ENCODE measurements at places on chromosomes 7 and 10.

- DNase-seq: no peak
Measured at GRCh38 chr7:121081327-121081936, 92.9 kb downstream of the CPED1 start.

DNA sequence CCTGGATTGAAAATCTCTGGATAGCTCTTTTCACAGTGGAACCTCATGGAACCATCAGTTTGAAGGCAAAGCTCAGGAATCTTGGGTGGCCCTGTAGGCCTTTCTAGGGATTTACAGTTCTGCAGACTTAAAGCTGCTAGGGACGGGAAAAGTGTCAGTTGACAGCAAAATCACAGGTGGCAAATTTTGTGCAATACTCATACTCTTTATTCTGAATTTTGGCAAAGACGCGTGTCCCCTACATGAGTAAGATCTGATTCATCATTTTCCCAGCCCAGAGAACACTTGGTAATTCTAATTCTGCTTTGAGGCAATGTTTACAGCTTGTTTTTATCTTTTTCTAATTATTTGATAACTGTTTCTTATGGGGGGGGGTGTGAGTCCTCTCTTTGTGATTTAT is 3.6 kb downstream of the LRRC17 start:
- no peak for DNase-seq

DNA sequence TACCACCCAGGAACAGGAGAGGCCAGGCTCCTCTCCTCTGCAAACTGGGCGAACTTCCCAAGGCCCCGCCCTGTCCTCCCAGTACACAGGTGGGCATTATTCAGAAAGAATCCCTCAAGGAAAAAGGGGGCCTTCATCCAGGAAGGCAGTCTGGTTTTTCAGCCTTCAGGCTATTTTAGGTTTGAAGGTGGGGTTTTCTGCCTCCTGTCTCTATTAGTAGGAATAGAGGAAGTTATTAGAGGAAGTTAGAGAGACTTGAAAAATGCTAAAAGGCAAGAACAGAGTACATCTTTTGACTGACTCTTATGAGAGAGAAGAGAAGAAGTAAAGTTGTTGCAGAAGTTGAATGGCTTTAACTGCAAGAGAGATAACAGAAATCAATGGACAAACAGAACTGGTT is 250.9 kb upstream of the SORCS1 start:
- no peak for DNase-seq

DNA sequence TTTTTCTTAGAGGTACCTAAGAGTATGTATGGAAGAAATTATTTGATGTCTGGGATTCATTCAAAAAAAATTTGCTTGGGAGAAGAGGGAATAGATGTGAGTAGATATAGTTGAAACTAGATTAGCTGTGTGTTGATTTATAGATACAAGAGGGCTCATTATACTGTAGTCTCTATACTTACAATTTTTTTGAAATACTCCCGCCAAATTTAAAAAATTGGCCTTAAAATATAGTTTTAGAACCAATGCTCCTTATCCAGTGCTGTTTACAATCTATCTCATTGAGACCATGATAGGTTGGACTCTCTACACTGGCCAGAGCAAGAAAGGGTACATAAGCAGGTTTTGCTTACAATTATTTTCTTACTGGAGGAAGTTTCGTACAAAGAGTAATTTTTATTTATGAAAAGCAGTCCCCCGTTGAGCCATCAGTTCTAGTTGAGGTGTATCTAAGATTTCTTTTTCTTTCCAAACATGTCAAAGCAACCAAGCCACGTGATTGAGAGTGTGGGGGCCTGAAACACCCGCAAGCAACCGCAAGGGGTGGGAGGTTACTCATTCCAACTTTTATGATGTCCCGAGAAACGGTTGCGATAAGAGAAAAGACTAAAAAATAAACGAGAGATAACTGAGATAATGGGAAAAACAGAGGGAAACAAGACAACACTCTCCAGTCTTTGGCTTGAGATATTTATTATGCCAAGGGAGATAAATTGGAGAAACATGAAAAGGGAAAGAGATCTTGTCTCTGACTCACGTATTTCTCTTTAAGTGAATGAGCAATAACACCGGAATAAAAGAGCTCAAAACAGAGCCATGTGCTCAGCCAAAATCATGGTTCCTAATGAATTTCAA is 729.2 kb downstream of the LRMDA start:
- no peak for DNase-seq

GRCh38 chr10:4117604-4118003 is 332.6 kb upstream of the KLF6 start:
- no peak for DNase-seq

GRCh38 chr10:1829712-1830111 is 92.4 kb upstream of the ADARB2 start:
- no peak for DNase-seq

GRCh38 chr10:126337251-126337810 is 50.9 kb downstream of the ADAM12 start:
- DNase-seq: no peak

DNA sequence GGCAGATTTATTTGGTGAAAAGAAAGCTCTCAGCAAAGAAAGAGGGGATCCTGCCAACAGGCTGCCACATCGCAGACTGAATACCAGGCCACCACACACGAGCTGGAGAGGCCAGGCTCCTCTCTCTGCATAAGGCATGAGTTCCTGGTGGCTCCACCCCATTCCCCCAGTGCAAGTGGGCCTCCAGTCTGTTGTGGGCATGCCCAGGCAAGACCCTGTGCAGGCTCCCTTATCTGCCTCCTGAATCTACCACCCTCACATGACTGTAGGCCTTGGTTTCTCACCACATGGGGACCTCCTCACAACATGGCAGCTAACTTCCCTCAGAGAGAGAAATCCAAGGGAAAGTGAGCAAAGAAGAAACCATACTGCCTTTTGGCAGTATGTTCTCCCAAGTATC is 26.7 kb upstream of the CUL1 start:
- no peak for DNase-seq

- DNase-seq: no peak
Measured at GRCh38 chr7:151769188-151769821, 107.6 kb downstream of the PRKAG2 start.

DNA sequence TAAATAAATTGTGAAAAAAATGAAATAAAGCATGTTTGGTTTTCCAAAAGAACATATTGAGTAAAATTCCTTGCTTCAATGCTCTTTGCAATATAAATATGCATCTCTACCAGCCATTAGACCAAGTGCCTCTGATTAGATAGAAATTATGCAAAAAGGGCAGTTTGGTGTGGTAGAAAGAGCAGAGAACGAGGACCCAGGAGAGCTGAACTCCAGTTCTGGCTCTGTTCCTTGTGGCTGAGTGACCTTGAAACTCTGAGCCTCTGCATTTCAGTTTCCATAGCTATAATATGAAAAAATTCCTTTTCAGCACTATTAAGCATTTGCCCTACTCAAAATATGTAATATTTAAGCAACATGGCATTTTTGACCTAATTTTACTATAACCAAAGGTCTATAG is 36.5 kb downstream of the COL1A2 start:
- no peak for DNase-seq

DNA sequence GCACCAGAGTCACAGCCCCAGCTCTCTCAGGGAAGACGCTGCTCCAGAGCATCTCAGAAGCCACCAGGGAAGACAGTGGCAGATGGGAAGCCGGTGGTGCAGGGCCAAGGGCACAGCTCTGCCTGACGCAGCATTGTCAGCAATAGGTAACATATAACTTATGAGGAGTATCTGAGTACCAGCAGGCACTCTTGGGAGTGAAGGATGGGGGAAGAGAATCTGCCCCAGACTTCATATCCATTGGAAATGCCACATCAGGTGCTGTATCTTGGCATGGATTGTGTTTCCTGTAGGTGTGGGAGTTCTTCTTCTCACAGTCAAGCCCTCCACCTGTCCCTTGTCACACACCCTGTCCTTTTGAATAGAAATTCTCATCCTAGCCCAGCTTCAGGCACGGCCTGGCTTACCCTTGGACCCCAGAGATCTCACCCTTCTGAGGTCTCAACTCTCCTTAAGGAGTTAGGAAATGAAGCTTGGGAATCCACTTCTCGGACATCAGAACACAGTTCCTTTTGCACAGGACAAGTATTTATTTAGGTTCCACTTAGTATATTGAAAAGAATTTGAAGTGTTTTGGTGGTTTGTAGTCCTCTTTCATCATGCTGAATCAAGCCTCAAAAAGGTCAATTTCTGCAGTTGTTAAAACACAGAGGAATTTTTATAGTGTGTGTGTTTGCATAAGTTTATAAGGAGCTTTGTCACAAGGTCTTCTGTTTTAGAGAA is 9.9 kb downstream of the EPDR1 start:
- no peak for DNase-seq

Measured in stimulated activated CD4-positive, alpha-beta T cell treated with anti-CD3 and anti-CD28 coated beads, Interleukin-12 subunit alpha, Interleukin-12 subunit beta, amount 100 ng/mL, for 48 hours (primary cell).